Cardiac fibroblast (primary cell): ENCODE measurements at places on chromosomes 6 and 20.

DNA sequence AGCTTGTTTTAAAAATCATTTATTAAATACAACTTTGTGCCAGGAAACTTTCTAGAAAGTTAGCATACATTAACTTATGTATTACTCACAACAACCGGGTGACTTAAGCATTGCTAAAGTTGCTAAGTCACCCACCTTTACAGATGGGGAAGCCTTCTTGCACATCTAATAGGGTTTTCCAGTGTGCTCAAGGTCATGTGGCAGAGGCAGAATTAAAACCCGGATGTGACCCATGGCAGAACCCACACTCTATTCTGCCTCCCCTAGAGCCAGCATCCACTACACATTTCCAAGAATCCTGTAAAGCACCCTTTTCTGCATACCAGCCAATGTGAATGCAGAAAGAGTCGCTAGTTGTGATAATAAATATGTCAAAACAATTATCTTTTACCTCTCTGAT, 13.4 kb downstream of the LINC00237 start:
- DNase-seq = no peak

- no peak for DNase-seq
Observed at GRCh38 chr6:84141521-84141920, 85.9 kb downstream of the CEP162 start.

DNA sequence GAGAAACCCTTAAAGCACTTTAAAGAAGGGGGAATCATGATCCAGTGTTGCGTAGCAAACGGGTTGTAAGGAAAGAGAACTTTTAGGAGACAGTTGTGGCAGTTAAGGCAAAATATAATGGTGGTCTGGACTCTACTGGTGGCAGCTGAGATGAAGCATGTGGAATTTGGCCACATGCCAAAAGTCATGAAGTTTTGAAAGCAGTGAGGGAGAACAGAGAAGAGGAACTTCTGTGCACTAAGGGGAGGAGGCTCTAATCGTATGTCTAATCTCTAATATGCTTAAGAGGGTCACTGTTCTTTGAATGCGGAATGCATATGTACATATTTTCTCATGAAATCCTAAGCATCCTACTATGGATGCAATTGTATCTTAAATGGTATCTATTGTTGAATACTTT, 91.5 kb downstream of the RIMS1 start:
- peak; percentile 3 for DNase-seq

DNA sequence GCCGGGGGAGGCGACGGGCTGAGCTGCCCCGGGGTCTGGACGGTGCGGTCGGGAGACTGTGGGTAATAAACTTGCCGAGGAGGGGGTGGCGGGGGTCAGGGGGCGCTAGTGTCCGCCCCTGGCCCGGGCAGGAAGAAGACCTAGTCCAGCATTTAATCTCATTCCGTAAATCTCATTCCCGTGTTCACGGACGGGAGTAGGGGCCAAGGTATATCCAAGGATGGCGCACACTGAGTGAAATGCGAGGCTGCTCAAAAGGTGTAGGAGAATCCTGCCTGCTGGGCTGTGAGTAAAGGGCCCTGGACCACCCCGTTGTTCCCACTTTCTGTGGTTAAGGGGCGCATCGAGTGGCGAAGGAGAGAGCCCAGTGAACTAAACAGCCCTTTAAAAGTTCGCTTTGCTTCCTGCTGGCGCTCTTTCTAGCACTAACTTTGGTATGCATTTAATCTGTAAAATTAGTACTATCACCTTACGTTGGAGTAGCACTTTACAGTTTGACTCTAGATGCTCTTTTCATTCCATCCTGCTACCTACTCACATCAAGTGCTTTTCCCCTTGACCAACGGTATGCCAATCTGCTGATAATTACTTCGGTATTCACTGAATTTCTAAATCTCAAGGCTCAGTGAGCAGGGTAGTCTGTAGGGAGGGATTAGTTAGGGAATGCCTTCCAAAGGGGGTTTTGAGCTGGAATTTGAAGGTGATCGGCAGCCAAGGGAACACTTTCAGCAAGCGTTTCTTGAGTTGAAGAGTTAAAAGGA, 730 bp downstream of the PARD6B start:
- DNase-seq = no peak

DNA sequence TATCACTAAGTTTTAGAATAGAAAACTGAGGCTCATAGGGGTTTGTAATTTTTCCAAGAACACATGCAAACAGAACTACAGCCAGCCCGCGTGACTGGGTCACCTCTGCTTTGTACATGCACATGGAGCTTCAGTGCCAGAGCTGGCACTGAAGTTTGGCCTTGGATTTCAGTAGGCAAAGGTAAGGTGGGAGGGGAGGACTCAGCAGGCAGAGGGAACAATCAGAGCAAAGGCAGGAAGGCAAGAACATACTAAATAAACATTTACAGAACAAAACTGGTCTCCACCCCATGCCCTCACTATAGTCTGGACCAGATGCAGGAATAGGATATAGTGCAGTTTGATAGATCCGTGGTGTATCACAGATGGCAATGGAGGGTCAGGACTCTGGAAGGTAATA, 13.6 kb upstream of the ABRACL start:
- no peak for DNase-seq

DNA sequence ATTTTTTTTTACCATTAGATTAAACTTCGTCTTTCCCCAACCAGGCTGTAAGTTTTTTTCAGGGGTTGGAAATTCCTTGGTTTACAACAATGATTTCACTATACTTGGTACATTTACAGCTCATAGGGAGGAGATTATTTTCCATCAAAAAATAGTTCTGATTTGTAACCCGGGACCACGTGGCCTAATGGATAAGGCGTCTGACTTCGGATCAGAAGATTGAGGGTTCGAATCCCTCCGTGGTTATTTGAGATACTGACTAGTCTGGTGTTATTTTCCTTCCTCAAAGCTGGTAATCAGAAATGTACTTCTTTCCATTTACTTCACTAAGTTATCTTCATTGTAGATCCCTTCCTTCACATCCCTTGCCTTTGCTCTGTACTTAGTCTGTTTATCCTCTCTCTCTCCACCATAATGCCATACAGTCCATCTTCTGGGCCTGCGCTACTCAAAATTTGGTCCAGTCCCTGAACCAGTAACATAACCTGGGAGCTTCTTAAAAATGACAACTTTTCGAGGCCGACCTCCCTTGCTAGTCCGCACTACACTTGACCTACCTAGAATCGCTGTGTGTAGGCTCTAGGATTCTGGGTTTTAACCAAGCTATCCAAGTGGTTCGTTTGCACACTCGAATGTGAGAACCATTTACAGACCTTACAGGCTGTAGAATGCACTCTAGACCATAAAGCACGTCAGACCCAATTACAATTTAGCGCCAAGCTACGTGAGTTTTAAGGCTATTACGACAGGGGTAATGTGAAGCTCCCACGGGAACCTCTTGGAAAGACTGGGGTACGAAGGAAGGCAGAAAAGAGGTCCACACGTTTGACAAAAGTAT, 42.1 kb upstream of the BTN3A2 start:
- peak; percentile 92 for DNase-seq

DNA sequence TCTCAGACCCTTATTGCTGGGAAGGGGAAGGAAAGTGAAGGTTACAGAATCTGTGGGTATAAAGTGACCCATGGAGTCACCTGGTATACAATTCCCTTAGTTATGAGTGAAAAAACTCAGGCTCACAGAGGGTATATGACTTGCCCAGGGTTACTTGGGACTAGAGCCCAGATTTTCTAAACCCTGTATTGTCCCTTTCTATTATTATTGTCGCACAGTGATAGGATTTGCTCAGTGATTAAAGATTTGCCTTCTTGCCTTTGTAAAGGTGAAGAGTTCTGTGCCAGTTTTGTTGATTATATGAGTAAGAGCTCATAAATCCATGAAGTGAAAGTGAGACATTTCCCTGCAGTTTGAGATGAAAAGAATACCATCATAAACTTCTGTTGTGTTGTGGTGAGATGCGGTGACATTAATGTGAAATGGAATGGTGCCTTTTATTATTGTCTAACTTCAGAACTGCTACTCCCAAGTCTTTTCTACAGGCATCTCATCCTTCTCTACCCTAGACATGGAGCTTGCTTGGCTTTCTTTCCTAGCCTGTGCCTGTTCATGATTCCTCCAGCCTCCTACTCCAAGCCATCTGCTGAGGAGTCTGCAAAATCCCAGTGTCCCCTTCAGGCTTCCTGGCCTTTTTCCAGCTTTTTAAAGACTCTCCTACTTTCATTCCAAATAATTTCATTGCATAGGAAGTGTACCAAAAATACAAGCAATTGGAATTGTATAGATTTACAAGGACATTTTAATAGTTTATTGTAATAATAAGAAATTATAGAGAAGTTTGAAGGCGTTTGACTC, 33.5 kb upstream of the ADIG start:
- DNase-seq = no peak

DNA sequence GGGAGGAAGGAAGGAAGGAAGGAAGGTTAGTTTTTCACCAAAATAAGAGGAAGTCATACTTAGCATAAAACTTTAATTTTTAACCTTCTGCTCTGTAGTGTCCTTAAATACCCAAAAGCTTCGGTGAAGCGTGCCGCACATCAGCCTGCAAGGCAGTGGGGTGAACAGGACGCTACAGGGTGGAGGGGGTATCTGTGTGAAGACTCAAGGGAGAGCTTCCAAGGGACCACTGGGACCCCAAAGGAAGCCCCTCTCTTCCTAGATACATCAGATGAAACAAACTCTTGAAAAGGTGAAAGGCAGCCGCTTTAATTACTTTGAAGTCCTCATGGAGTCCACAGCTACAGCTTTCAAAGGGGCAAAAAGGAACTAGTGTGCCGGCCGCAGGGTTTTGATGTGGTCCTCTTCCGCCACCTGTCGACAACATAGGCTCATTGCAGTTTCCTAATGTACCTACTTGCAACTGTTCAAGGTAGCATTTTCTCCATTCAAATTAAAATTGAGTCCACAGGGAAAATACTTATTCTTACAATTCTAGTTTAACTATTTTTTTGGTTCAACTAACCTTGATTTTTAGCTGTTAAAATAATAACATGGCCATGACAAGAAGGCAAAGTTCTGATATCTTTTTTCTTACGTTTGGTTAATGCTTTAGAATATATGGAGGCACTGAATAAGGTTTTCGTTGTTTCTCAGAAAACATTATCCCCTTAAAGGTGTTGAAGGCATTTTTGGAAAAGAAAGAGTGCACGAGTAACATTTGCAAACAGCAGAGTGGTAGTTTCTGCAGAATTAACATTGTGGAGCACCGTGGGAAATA, 135.0 kb upstream of the RIPOR2 start:
- peak; percentile 90 for DNase-seq

- DNase-seq = peak; percentile 50
Observed at GRCh38 chr6:26543953-26544352, 5.8 kb downstream of the HMGN4 start.

DNA sequence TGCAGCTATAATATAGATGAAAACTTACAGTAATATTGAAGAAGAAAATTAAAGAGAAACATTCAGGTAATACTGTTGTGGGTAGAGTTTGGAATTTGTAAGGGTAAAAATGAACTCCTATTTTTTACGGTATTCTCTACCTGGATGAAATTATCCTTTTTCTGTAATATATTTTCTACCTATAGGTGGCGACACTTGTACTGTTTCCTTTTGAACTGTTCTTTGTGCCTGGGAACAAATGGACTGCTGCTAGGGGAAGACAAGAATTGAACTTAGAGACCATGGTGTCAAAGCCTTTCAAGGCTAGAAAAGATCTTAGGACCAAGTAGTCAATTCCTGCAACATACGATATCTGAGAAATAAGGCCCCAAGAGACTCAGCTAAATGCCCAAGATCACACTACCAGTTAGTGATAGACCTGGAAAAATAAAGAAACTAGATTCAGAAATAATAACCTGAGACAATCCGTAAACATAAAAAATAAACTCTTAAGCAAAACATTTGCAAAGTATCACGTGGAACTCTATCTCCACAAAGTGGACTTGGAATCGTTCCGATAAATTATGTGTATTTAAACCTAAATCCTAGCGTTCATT, 383.8 kb downstream of the TFAP2A start:
- DNase-seq = no peak

- DNase-seq = no peak
Observed at GRCh38 chr20:63554361-63555278, 661 bp downstream of the FNDC11 start.

DNA sequence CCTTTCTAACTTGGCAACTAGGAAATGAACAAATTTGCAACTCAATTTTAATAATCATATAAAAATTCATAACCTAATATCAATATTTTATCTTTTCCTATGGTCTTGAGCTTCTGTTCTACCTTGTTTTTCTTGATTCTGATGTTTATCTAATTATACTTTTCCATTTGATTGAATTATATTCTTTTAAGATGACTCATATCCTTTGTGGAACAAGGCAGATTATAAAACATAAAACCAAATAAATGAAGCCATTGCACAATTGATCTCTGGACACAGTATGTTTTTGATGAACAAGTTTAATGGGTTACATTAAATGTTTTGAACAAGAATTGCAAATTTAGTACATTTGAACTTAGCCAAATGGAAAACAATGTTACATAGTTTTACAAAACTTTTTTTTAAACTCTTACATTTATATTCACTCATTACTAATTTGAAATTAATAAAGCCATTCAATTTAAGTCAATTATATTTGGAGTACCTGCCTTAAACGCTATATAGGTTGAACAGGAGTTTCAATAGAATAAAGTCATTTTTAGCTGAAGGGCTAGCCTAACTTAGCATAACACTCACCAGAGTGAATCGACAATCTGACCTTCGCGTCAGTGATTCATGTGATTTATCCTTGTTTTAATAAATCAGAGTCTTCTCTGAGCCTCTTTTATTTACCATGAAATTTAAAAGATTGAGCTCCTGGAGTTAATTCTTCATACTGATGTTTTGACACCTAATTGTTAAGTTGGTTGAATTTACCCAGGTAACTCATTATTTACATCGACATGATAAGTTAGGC, 3.8 kb downstream of the NCOA7 start:
- peak; percentile 58 for DNase-seq

DNA sequence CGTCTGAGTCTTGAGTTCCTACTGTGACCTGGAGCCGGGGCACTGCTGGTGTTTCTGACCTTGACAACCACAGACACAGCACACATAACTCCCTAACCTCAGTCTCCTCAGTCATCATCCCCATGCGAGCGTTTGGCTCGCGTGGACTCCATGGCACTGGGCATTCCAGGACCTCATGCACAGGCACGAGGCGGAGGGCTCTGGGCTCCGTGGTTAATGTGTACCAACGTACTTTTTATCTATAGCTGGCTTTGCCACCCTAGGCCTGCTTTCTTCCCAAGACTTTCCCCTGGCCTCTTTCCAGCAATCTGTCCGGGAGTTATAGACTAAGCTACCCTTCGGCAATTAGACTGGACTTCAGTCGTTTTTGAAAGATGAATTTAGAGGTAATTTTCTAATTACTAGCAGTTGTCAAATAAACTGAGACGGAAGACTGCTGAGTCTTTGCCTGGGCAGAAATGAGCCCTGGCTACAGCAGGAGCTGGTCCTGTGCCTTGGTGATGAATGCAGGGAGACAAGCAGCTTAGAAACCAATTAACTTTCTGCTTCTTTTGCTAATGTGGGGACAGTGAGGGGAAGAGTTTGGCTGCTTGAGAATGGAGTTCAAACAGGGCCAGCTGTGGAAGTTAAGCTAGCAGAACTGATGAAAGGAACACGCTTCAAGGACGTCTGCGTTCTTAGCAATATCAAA, 16.1 kb upstream of the CTCFL start:
- DNase-seq = no peak

GRCh38 chr6:155454471-155454870, 1.2 kb downstream of the NOX3 start:
- DNase-seq = no peak
